Skeletal muscle cell (primary cell): ENCODE measurements at places on chromosomes 12 and 14.

DNA sequence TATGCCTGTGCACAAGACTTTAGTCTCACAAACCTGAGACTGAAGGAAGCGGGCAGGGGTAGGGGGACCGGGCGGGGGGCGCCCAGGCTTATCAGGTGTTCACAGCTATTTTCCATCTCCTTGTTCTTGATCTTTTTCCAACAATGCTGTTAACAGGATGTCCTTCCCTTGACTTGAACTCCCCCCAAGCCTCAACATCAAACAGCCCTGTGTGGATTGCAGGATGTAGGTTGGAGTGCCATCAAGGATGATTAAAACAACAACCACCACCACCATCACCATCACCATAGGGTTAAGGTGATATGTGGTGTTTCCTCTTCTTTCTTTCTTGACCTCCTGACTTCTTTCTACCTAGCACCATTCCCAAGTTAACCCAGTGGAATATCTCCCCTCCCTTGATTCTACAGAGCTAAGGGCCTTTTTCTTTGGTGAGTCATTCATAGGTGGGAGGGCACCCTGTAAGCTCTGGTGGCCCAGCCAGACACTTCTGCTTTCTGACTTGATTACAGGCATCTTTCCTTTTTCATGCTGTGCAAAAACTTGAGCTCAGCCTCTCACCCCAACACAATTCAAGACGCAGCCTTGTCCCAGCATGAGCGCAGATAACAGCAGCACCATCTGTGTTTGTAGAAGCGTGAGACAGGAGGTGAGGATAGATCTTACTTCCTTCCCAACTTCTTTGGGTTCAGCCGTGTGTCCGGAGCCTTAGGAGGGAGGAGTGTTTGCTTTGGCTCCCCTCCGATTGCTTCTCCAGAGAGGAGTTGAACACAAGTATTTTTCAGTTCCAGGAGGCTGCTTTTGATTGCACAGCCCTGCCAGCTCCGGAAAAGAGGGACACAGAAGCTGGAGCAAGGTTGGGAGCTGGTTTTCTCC is 26.8 kb downstream of the FLVCR2 start:
- DNase-seq: peak; percentile 22

- no peak for DNase-seq
These were observed 25.8 kb upstream of the CTDSP2 start for GRCh38 chr12:57872362-57872761.

DNA sequence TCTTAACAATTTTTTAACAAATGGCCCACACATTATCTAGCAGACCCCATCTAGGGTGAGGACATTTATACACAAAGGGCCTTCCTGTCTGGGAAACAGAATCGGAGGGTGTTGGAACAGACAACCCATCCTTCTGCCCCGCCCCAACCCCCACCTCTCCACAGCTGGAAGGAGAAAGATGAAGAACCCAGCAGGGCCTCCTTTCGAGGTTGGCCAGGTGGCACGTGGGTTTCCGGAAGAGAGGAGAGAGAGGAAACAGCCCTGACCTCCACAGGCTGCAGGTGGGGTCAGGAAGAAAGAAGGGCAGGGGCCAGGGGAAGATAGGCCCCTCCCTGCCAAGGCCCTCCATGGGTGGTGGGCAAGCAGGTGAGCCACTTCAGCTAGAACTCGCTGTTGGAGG is 57.2 kb downstream of the LRRC74A start:
- DNase-seq: no peak

- no peak for DNase-seq
These were observed 311.9 kb upstream of the TBX3 start for GRCh38 chr12:114995891-114996290.

DNA sequence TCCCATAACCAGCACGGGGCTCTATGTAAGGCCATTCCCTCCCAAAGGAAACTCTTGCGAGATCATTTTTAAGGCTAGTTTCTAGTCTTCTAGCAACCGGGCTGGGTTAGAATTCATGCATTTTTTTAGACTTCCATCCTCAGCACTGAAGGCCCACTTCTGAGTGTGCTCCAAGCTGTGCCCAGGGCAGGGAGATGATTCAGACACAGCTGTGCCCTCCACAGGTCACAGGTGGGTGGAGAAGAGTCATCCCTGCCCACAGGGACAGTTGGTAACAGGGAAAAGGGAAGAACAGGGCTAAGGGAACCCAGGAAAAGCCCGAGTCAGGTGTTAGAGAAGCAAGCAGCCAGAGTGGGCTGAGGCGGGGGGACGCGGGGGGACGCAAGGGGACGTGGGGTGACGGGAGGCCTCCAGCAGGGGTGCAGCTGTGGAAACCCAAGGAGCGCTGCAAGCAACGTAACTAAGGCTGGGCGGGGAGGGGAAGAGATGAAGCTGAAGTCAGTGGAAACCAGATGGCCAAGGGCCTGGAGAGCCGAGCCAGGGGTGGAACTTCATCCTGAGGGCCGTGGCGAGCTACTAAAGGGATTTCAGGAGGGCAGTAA is 27.2 kb upstream of the PPP2R5C start:
- DNase-seq: no peak

DNA sequence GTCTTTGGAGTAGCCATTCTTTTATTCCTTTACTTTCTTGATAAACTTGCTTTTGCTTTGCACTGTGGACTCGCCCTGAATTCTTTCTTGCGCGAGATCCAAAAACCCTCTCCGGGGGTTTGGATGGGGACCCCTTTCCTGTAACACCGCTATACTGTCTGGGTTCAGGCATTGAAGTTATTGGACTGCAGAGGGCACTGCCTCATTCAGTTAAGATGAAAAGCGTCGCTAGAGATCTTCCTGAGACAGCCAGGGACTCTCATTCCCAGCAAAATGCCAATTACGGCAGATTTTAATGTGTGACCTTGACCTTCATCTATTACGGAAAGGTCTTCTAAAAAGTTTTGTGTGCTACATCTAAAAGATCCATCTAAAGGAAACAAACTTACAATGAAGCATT is 17.3 kb upstream of the RIMKLB start:
- no peak for DNase-seq

GRCh38 chr14:103423050-103423461 is 37.8 kb downstream of the MARK3 start:
- DNase-seq: peak; percentile 45

- no peak for DNase-seq
These were observed 405.6 kb downstream of the TMEM121 start for GRCh38 chr14:105931808-105932483.

GRCh38 chr14:104297313-104297704 is 158.9 kb downstream of the KIF26A start:
- DNase-seq: no peak

DNA sequence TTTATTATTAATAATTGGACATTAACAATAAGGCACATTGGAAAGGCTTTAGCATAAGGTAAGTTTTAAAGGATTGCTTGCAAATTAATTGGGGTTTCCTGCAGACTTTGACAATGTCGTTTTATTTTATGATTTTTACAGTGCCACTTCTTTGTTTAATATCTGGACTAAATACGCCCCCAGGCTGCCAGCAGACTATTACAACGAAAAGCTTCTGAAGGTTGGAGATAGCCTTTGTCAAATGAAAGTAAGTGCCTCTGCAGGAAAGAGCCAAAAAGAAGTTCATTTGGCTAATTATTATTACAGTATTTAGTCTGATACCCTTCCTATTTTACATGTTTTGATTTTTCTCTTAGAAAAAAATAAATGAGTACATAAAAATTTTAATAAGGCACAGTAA is 11.3 kb downstream of the CFAP54 start:
- DNase-seq: no peak

DNA sequence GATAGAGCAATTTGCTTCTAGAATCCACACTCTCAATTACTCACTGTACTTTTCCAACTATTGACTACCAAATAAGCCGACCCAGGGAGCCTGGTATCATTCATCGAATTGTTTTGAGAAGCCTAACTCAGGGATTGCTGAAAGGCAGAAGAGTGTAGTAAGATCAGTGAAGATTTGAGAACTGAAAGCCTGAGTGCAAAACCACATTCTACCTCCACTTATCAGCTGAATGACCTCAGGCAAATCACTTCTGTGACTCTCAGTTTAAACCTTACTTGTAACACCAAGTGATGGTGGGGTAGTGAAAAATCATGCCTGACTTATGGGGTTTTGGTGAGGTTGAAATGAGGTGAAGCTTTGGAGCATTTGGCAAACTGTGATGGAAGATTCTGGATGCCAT is 126.1 kb upstream of the MAX start:
- DNase-seq: no peak

- peak; percentile 86 for DNase-seq
These were observed 224.2 kb upstream of the EEA1 start for GRCh38 chr12:93153321-93153720.

DNA sequence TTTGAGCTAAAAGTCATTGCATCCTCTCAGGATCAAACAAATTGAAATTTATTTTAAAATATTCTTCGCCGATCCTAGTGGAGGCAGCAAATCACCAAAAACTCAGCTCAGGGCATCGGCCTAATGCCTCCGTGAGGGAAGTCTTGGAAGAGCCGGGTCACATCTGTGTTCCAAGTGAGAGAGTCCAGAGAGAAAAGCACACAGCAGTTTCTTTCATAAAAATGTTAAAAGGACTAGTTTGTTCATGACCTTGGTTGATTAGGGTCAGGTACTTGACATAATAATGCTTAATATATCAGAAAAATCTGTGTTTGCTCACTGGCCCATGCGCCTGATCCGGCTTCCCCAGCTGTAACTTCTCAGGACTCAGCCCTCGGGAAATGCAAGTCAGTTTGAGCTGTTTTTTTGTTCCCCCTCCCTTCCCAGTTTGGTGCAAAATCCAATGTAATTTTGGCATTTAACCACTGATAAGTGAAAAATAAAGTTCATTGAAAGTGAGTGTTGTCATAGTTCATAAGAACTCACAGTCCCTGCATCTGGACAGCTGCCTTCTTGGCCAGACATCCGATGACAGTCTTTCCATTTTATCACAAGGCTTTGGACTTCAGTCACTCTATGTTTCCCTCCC is 161.7 kb downstream of the CAND1 start:
- no peak for DNase-seq

DNA sequence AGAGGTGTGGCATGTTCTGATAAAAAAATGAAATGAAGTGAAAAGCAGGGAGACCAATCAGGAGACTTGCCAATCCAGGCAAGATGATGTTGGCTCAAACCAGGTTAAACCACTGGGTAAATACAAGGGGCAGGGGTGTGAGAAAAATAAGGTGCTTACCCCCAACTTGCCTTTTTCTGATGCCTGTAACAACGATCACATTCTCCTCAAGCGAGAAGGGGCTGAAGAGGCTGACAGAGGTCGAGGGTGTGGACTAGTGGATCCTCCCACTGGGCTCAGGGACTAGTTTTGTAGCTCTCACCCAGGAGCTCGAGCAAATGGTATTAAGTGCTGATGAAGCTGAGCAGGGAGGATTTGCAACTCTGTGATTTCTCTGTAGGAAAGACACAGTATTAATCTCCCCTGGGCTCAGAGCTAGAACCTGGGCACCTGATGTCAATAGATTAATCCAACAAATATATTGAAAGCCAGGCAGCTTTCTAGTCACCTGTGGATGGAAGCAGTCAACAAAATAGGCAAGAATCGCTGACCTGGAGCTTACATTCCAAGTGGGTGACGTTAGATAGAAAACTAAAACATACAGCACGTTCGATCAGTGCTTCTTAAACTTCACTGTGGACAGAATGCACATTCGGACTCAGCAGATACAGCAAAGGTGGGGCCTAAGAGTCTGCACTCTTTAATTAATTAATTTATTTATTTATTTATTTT is 15.2 kb upstream of the EAPP start:
- DNase-seq: peak; percentile 29

- peak; percentile 48 for DNase-seq
These were observed at the start of gene HPD for GRCh38 chr12:121858662-121859572. TSS of gene HPD (minus strand) at chr12:121858859. CDS start at chr12:121858823, 36 bp downstream.

DNA sequence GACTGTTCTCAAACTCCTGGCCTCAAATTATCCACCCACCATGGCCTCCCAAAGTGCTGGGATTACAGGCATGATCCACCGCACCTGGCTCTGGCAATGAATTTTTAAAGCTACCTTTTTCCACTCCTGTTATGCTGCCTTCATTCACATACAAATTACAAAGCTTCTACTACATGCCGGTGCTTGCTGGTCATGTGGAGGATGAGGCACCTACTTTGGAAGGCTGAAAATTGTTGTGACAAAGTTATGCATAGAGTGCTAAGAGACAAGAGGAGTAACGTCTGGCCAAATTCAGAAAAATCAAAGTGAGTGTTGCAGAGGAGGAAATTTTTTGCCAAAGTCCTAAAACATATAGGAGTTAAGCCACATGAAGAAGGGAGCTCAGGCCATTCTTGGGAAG is 191.7 kb upstream of the PPFIA2 start:
- DNase-seq: no peak

DNA sequence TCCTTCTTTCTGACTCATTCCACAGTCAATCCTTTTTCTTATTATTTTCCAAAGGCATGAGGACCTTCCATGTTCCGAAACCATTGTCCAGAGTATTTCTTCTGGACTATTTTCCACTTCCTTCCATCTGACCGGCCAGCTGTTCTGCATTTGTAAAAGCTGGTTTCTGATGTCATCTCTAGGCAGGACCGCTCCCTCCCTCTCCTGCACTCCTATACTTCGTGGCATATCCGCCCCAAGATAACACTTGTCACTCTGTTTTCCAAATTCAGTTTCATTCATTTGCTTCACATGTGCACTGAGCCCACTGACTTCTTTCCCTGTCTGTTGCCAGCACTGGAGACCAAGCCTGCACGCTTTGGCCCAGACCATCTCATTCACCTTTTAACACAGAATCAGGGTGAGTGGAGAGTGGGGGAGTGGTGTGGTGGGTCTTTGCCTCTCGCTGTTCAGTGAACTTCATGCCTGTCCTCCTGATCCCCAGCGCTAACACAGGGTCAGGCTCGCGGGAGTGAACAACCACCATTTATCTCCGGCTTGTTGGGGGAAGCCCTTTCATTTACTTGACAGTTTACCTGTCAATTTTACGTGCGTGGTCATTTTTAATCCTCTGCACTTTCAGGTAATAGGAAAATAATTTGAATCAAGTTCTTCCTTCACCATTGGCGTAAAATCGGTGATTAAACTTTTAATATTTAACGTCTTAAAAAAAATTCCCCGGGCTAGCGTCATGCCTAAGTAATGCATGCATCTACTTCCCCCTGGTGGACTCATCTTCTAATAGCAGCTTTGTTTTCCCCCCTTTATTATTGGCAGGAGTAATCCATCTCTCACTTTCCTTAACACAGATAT is 52.5 kb downstream of the C12orf75 start:
- no peak for DNase-seq

GRCh38 chr12:119363037-119363436 is 28.5 kb downstream of the CCDC60 start:
- DNase-seq: no peak

GRCh38 chr14:89425931-89426330 is 8.9 kb upstream of the FOXN3 start:
- DNase-seq: peak; percentile 97

GRCh38 chr14:66998013-66998412 is 191.2 kb upstream of the GARIN2 start:
- no peak for DNase-seq

GRCh38 chr12:52865090-52865944 is 16.5 kb upstream of the KRT78 start:
- DNase-seq: no peak

GRCh38 chr12:116373572-116374206 is 96.2 kb upstream of the MED13L start:
- DNase-seq: no peak

- DNase-seq: peak; percentile 11
These were observed 70.2 kb upstream of the GPHB5 start for GRCh38 chr14:63388766-63389431.

DNA sequence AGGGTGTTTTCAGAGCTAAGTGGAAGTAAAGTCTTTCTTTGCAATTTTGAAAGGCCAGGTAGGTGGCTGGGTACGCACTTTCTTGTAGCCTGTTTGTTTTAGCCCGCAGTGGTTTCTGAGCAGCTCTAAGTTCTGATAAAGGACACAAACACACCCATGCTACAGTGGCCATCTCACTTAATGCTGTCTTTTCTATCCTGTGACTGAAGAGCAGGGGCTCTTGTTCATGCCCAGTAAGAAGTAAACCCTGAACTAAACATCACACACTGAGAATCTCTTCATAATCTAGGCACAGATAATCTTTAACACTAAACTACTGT is 427.2 kb downstream of the RAD51B start:
- DNase-seq: no peak
